ENCODE measurements at places on chromosomes 2 and 18.
A peak's percentile ranks its signal among the peaks of the same experiment; 100 is the strongest.

DNA sequence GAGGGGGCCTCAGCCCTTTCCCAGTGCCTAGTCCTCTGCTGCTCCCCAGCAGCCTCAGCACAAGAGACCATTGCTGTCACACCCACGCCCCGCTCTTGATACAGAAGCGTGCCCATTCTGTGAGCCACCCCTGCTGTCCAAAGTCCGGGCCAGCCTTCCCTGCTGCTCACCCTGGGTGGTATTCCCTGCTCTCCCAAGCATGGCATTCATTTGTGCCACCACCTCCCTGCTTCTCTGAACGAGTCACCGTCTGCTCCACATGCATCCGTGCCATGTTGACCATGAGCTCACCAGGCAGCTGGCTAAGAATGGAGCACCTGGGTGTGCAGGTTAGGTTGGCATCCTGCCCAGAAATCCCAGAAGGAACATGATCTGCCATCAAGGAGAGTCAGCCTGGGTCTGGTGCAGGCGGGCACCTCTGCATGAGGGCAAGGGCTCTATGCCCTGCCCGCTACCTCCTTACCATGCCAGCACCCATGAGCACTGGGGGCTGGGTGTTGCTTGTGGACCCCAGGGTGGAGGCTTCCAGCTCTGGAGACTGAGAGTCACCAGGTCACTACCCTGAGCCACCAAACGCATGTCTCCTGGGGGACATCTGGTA, 63.0 kb downstream of the TWIST2 start:
- DNase-seq: peak; percentile 92

DNA sequence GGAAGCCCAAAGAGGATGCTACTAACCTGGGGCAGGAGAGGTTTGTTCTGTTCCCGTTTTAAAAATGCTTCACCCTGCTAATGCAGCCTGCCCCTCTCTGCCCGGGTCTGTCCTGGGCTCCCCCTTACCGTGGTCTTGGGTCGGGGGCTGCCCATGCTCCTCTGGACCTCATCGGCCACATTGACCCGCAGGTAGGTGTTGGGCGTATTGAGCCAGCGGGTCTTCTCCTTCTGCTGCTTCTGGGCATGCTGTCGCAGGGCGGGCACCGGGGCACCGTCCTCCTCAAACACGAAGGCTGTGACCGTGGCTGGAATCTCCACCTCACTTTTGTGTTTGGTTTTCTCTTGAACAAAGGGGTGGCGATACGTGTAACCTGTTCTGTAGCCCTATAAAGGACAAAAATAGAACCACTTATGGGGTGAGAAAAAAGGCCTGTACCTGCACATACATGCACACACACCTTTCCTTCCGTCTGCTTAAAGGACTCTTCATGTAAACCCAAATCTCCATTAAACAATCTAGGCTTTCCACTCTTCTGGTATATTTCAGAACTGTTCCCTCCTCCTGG, 89.3 kb downstream of the ADD2 start:
- DNase-seq: no peak

- DNase-seq: no peak
These were observed 29.8 kb downstream of the B3GNT7 start for GRCh38 chr2:231425291-231425810.

GRCh38 chr18:51461956-51462355, 264.5 kb upstream of the MEX3C start:
- DNase-seq: no peak

GRCh38 chr2:233013650-233014049, 594 bp upstream of the NGEF start:
- DNase-seq: no peak

- no peak for DNase-seq
These were observed 108.8 kb downstream of the SPHKAP start for GRCh38 chr2:228072669-228073068.

DNA sequence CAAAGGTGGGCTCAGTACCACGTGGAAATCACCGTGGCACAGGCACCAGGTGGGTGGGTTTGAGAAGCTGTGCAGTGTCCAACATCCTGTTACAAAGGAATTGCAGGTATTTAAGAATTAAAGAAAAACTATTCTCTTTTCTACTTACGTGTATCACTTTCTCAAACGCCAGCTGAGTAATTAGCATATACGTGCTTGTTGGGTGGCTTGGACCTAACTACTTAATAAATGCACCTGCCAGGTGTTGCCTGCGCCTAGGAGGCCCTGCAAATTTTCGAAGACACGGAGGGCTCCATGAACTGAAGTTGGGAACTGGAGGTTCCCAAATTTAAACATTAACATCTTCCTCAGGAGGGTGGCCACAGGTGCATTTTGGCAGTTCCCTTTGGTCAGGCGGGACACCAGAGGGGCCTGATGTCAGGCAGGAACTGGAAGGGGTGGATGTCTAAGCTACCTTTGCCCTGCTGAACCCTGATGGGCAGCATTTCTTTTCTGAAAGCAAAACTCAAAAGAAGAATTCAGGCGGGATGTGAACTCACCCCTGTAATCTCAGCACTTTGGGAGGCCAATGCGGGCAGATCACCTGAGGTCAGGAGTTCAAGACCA, 84.8 kb downstream of the HS6ST1 start:
- no peak for DNase-seq

GRCh38 chr18:66346833-66347588, 256.9 kb downstream of the CDH19 start:
- no peak for DNase-seq

DNA sequence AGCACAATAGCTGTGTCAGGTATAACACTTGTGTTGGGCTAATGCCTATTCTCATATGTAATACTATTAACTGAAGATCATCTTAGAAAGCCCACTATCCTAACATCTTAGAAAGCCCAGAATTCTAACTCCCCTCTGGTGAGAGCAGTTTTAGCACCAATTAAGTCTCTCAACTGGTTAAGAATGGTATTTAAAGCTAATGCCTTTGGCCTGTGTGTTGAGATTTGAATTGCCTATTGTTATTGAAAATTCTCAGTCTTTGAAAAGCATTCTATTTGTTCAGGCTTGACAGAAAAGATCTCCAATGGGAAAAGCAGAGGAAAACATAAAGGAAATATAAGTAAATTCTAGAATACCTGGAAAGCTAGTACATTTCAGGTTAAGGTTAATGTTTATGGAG, 352.5 kb downstream of the ARHGAP15 start:
- DNase-seq: no peak

GRCh38 chr2:84238907-84239306, 220.2 kb downstream of the SUCLG1 start:
- no peak for DNase-seq

- DNase-seq: no peak
These were observed 45.1 kb upstream of the CD226 start for GRCh38 chr18:69992776-69993175.

- no peak for DNase-seq
These were observed at the start of gene SLC19A3 for GRCh38 chr2:227717687-227718567. SLC19A3 (minus strand) TSS chr2:227718028; CDS start chr2:227702318, 15,710 bp downstream.

GRCh38 chr2:231364961-231365810, 30.3 kb upstream of the B3GNT7 start:
- peak; percentile 54 for DNase-seq

DNA sequence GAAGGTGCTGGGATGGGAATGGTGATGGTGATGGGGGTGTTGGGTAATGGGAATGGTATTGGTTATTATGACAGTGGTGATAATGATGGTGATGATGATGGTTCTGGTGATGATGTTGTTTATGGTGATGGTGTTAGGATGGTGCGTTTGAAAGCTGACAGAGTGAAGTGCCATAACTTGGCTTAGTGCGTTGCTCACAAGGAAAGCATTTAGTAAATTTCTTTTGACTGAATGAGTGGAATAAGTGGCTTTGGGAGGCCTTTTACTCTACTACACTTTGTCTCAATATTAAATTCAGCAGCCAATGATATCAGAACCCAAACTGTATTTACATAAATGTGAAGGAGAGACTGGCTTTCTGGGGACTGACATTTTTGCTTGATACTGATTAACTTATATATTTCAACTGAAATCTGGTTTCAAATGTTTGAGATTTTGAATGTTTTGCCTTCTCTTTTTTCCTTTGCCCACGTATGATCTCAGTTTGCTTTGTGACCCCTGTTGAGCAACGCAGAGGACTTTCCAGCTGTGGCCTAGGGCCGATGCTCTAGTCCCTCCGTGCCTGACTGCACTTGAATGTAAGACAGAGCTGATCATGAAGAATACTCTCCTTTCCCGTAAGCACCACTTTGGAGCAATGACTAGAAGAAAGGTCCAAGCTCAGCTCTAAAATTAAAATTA, 128.5 kb upstream of the SH3BP4 start:
- DNase-seq: no peak
